ENCODE measurements at places on chromosomes 1 and 21. TPM values are rescaled to one million over a fixed set of nuclear protein-coding genes. Genes with fewer than 3 reads are reported as not detected.

Gene SLC30A10
- total RNA-seq: not detected

Gene RNU1-3
- not detected for total RNA-seq

Gene MXRA8
- total RNA-seq: 0.34 TPM

Gene GUCA2B
- total RNA-seq: not detected

Gene NTPCR
- total RNA-seq: 21.5 TPM

Gene CASZ1
- 3.6 TPM for total RNA-seq

Gene FMOD
- 0.84 TPM for total RNA-seq

Gene SMIM1
- total RNA-seq: not detected

Gene GDAP2
- 11.0 TPM for total RNA-seq

Gene AMY2A
- not detected for total RNA-seq

Measured in mammary microvascular endothelial cell (primary cell).